8988T (cell line): ENCODE measurements at places on chromosomes 7 and 10.

DNA sequence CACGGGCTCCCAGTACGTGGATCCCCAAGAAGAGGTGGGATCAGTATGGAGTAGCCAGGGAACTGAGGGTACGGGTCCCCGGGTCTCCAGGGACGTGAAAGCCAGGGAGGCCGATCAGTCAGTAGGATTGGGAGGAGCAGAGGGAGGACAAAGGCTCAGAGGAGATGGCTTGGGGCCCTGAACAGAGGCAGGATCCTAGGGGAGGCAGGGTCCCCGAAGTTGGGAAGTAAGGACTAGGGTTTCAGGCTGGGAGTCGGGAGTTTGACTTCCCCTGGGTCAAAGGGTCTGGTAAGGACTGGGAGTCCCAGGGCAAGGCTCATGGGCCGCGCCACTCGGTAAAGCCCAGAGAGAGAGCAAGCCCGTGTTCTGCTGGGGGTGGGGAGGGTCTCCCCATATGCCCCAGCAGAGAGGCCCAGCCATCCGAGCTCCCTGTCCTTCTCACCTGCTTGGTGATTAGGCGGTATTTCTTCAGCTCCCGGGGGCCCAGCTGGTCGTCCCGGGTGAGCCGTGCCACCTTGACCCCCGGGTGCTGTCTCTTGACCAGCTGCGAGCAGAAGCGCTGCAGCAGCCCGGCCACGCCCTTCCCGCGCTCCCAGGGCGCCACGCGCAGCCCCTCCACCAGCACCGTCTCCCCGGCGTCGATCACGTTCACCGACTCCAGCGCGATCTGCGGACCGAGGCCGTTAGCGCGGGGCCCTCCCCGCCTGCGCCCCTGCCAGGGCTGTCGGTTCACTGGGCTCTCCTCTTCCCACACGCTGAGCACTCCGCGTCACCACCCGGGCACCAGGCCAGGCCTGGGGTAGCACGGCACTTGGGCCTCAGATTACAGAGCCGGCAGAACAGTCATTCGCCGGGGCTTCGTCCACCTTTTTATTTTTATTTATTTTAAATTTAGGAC is 7.0 kb downstream of the NAT16 start:
- peak; percentile 72 for DNase-seq

DNA sequence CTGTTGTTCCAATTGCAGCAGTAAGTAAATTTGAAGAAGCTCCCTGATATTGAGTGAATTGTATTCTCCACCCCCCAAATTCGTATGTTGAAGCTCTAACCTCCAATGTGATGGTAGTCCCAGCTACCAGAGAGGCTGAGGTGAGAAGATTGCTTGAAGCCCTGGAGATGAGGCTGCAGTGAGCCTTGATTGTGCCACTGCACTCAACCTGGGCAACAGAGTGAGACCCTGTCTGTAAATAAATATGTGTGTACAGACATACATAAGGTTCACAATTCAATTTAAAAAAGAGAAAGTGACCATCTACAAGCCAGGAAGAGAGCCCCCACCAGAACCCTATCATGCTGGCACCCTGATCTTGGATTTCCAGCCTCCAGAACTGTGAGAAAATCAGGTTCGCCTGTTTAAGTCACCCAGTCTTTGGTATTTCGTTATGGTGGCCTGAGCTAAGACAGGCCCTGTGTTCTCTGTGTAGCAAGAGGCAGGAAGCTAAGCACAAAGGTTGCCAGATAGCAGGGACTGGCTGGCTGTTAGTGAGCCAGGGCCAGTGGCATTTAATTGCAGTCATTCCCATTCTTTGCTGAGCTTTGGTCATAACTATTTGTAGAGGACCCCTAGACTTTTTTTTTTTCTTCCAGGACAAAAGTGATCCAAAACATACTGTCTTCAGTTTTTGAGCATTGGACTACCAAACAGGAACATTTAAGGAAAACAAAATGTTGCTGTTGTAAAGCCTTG is 45.6 kb downstream of the AUTS2 start:
- no peak for DNase-seq

GRCh38 chr7:134632937-134633540 is 13.6 kb upstream of the BPGM start:
- no peak for DNase-seq

DNA sequence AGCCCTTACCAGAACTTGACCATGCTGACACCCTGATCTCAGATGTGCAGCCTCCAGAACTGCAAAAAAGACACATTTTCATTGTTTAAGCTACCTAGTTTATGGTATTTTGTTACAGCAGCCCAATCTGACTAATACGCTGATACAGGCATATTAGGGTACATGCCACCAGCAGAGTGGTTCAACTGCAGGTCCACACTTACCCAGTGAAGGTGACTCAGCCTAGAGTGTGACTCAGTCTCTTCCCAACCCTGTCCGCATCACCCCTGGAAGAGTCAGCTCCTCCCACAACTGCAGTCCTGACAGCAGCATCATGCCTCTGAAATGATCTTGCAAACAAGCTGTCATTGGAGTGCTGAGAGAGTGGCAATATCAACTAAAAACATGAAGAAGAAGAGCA is 30.8 kb upstream of the GOT1 start:
- no peak for DNase-seq

DNA sequence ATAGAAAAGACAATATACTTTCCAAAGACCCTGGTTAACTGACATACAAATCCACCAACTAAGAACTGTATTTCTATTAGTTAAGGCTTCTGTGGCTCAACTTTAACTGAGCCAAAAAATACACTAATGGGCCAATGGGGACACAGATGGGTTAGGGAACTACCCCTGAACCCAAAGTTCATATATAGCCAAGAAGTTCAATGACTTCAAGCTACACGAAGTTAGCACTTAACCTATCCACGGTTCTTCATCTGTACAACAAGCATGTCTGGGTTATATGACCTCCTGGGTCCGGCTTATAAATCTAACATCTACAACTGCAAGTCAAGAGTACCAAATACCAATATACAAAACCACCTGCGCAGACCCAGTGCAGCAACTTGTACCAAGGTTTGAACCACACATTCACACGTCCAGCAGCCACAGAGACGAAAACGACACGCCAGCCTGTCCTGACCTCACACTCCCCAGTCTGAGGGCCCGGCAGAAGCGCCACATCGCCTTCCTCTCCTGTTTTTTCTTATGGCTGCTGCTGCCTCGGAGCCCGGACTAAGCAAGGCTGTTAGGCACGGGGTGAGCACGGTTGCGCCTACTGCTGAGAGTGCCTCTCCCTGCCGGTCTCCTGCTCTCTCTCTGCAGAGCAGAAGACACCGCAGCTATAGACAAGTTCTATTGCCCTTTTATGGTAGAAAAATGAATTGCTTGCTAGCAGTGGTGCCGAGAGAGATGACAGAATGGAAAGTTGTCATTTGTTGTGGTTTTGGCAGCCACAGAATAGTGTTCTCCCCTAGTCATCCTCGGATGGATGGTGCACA is 86.3 kb downstream of the RNF216 start:
- no peak for DNase-seq

GRCh38 chr7:111937163-111937562 is 269.0 kb downstream of the DOCK4 start:
- no peak for DNase-seq

DNA sequence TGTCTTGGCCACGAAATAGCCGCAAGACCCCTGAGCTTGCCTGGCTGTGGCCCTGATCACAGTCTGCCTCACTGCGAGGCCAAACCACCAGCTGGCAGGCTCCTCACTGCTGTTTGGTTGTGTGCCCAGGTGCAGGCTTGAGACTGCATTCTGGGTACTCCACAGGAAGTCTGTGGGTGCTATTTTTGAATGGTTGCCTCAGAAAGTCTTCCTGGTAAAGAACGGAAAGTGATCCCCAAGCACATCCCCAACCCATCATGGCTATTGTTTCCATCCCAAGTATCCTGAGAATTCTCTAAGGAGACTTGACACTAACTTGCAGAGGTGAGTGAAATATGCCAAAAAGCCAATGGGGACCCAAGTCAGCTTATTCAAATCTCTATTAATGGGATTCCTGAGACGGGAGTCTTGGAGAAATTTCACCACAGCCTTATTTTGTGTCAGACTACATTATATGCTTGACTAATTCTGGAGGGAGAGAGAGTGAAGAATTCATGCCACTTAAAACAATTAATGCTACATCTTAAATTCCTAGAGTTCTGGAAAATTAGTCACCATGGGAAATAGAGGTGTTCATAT is 170.9 kb downstream of the RAMP3 start:
- DNase-seq: no peak

- DNase-seq: no peak
Observed at GRCh38 chr7:17640730-17641377, 299.4 kb downstream of the SNX13 start.

- no peak for DNase-seq
Observed at GRCh38 chr10:122839505-122839904, 6.2 kb downstream of the CUZD1 start.

DNA sequence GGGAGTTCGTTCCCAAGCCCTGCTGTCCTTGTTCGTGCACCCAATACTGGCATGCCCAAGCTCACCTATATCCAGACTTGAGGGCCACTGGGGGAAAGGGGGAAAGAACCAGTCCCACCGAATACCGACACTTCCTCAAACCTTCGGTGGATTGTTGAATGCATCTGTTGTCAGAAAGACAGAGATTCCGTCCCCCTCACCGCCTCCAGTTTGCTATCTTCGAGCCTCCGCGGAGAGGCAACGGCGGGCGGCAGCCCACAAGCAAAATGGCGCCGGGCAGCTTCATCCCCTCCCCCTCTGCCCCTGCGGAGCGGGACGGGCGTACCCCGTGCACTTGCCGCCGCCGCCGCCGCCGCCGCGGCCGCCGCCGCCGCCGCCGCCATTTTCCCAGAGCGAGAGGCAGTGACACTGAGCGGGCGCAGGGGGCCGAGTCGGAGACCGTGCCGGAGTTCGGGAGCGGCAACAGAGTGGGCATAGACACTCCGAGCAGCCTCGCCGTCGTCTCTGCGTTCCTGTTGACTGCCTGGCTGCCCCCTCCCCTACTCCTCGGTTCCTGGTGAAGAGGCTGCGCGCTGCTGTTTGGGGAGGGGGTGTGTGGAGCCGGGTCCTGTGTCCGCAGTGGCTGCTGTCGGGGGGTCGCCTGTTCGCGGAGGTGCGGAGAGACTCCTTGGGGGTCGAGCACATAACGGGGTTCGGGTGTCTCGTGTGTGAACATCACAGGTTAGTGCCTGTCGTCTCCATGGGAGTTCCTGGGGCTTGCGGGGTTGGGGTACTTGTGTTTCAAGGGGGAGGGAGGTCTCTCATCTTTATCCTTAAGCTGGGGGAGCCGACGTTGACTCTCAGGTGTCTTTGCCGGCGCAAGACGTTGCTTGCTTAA is at the start of gene KMT2E:
Gene KMT2E (plus strand): TSS at position 390 of the 877 bp plus-strand sequence. CDS start 26,748 bp downstream, outside the sequence.
- DNase-seq: peak; percentile 34

GRCh38 chr10:21978191-21978862 is 25.2 kb downstream of the DNAJC1 start:
- no peak for DNase-seq

DNA sequence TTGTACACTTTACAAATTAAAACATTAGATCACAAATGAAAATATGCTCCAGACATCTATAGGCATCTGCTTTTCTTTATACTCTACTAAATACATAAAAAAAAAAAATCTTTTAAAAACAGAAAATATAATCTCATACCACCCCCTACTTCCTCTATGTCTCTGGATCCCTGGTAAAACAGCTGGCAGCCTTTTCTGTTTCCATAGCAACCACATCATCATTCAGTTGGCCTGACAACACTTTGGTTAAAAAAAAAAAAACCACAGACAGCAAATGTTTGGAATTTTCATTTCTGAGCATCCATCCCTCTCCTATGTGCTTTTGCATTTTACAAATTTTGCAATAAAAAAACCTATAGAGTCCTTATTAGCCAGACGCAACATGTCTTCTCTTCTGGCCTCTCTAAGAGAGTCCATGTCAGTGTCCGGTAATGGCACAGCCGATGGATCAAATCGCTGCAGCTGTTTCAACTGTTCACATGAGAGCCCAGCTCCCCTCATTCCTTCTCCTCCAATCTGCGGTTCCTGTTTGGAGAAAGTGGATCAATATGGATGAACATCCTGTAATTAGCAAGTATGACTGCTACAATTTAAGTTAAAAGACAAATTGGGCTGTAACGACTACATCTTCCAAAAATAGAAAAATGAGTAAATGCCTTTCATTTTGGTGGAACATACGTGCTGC is 105.6 kb downstream of the NSUN6 start:
- no peak for DNase-seq

DNA sequence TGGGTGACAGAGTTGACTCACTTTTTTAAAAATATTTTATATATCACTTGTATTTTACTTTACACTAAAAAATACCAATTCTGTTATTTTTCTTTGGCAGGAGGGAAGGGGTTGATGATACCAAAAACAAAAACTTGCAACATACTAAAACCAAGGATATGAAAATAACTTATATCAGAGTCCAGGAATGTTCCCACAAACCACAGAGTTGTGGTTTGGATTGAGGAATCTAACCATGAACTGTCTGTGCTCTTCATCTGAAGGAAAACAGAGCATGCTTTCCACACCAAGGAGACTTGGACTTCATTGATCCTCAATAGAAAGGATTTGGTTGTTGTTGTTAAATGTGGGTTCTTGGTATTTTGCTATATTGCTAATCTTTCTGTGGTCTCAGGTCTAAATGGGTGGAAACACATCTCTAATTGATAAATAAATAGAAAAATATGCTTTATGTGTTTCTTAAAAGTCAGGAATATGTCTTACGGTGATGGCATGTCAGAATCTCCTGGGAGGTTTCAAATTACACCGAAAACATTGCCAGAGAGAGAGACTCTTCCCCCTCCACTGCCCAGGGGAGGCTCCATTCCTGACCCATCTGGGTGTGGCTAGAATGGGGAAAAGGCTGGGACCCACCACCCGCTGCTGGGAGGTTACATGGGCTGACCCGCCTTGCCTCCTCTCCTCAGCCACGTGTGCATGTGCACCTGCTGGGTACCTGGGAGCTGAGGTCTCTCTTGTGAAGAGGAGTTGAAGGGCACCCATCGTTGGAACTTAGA is 46.9 kb upstream of the STK17A start:
- no peak for DNase-seq

- DNase-seq: no peak
Observed at GRCh38 chr10:132538031-132538789, 623 bp downstream of the INPP5A start.

DNA sequence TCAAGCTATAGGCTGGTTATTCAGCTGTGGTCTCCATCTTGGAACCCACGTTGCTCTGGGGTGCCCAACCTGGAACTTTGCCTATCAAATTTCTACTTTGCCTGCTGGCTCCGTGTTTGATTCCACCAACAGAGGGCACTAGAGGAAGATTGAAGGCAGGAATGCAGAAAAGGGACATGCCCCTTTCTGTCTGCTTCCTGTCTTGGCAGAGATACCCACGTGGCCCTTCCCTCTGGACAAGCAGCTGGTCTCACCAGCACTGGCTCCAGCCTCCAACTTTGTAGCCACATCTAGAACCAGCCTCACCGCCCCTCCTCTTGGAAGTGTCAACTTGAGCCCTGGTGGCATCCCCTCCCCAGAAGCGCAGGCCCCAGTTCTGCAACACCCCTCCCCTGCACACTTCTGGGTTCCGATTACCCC is 52.1 kb upstream of the ZNF438 start:
- DNase-seq: peak; percentile 29

GRCh38 chr10:97325754-97326153 is 6.7 kb downstream of the FRAT1 start:
- no peak for DNase-seq

- no peak for DNase-seq
Observed at GRCh38 chr10:58943256-58943890, 233.1 kb upstream of the PHYHIPL start.

- no peak for DNase-seq
Observed at GRCh38 chr7:41832941-41833340, 130.1 kb upstream of the INHBA start.

GRCh38 chr10:105150259-105150880 is 509.3 kb downstream of the SORCS3 start:
- DNase-seq: no peak
